ENCODE measurements at places on chromosomes 6 and 20.

DNA sequence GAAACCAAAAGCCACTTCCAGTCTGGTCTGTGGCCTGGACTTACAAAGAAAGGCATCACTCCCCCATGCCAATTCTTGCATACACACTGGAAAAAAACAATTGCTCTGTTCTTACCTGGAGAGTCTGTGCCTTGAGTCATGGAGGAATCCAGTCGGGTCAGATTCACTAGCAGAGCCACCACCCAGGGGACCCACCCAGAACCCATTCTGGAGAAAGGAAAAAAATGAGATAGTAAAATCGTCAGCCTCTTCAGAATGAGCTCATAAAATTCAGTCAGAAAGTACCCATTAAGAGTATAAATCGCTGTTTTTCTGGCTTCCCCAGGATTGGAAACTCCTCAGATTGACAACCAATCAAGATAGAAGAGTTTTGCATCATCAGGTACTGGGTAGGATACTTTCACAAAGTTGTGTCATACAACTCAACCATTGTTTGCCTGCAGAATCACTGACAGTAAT is at the start of gene HLA-DOB:
HLA-DOB (minus strand) TSS at position 257 of the 459 bp plus-strand sequence; CDS start at position 206, 51 bp downstream.
- DNase-seq: no peak

- DNase-seq: no peak
Measured at GRCh38 chr20:51888291-51888690, 86.0 kb upstream of the SALL4 start.

DNA sequence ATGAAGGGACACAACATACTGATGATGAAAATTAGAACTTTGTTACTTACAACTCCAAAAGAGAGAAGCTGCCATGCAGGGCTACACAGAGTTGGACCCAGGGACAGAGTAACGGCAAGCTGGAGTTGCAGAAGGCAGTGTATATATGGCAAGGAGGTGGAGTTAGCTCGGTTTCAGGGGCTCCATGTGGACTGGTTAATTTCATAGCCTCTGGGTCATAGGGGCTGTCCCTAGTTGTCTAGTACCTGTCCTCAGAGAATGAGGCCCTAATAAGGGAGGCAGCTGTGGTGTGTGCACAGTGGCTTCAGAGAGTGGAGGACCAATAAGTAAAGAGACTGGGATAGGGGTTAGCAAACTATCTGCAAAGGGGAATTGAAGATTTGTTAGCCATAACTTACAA is 7.9 kb upstream of the ZSCAN12 start:
- no peak for DNase-seq

GRCh38 chr6:163955096-163955495 is 540.6 kb downstream of the QKI start:
- DNase-seq: peak; percentile 10

DNA sequence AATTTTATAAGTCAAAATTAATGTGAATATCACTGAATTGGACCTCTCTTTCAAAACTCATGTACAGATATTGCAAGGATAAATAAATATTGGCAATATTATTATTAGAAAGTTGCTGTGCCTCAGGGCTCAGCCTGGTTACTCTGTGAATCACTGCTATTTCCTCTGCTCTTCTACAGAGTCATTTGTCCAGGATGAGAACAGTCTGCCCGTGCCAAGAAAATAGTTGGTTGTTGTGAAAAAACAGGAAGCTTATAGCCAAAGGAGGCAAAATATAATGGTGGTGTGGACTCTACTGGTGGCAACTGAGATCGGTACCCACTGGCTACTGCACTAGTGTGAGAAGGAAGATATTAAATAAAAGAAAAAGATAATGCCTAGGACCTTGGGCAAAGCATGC is 93.6 kb downstream of the RIMS1 start:
- no peak for DNase-seq

DNA sequence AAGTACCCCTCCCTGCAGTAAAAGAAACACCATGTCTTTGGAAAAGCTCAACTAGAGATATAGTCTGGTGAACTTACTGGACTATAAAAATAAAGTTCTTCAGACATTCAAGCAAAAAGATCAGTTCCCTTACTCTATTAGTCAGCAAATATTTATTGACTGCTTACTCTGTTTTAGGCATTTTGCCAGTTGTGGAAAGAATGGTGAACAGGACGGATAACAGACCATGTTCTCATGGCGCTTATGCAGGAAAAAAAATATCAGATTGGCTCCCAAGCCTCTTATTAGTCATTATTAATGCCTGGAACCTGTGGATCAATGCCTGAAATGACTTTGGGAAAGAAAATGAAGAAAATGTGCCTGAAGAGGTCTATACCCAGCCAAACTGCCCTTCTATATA is 282.2 kb upstream of the EPHA7 start:
- no peak for DNase-seq

- DNase-seq: no peak
Measured at GRCh38 chr20:58746620-58747019, 54.0 kb downstream of the NPEPL1 start.

GRCh38 chr20:39123185-39123557 is 161.0 kb downstream of the DHX35 start:
- DNase-seq: no peak

- DNase-seq: no peak
Measured at GRCh38 chr6:44237813-44238433, 9.0 kb upstream of the HSP90AB1 start.

- DNase-seq: no peak
Measured at GRCh38 chr6:118659513-118660217, 8.3 kb upstream of the CEP85L start.

All from fibroblast of the conjunctiva (primary cell).